PC-3 (cell line): ENCODE measurements at places on chromosomes 7 and 10.

GRCh38 chr7:27802999-27803398 lies 63.0 kb downstream of the TAX1BP1 start:
- H3K27ac ChIP-seq = no peak overlapping the region
- peaks cover 6% of the 10 kb centered on the region; the same call in 1 of the 2 replicates for H3K36me3 ChIP-seq
- H3K4me3 ChIP-seq = no peak overlapping the region

DNA sequence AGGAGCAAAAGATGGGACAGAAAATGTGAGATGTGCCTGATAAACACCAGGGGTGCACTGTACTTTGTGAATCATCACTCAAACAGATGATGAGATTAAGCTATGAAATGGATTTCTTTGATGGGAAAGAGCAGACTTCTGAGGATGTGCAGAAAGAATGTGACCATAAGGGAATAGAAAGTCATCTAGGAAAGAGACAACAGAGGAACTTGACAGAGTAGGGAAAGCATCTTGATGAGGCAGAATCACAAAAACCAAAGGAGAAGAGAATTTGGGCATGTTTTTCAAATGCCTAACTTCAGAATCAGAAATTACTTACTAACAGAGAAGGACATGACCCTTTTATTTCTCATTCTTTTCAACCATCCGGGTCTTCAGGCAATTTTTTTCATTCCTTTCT lies 82.4 kb upstream of the LRRTM3 start:
- peak; percentile 70 for DNase-seq
- H3K4me1 ChIP-seq = peaks cover 26% of the 10 kb centered on the region
- no peaks in the 10 kb centered on the region for H3K36me3 ChIP-seq
- H3K27ac ChIP-seq = no peak overlapping the region
- H3K4me3 ChIP-seq = no peak overlapping the region

DNA sequence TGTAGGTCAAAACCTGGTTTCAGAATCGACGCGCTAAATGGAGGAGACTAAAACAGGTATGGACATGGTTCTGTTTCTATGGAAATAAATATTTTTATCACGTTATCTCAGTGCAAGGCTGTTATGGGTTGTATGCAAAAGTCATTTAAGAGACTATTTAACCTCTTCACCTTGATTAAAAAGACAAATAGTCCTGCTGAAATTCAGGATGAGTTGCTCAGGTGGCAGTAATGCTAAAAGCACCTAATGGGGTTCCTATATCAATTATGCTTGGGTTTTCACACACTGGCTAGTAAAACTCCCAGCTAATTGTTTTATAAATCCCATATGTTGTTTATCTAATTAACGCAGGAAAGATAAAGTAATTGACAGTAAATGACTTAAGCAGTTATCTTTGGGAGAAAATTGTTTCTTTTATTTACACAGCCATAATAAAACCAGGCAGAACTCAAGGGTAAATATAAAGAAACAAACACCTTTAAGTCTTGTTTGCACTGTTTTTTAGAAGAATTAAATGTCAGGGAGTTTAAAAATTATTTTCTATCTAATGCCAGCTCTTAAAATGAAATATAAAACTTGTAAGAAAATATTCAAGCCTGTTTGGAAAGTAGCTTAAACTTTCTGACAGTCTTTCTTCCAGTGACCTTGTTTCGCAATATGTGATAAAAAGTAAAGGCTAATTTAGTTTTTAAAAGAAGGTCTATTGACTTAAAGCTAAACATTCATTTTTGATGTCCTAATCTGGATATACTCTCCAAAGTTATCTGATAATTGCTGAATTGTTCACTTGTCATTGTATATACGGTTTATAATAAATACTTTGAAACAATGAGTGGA lies 3.2 kb downstream of the HHEX start:
- DNase-seq = no peak
- H3K27ac ChIP-seq = no peak overlapping the region
- no peaks in the 10 kb centered on the region for H3K27me3 ChIP-seq
- no peak overlapping the region for H3K4me3 ChIP-seq
- H3K4me1 ChIP-seq = peaks cover 10% of the 10 kb centered on the region; the same call in 1 of the 2 replicates
- no peaks in the 10 kb centered on the region; the same call in 1 of the 2 replicates for H3K36me3 ChIP-seq

DNA sequence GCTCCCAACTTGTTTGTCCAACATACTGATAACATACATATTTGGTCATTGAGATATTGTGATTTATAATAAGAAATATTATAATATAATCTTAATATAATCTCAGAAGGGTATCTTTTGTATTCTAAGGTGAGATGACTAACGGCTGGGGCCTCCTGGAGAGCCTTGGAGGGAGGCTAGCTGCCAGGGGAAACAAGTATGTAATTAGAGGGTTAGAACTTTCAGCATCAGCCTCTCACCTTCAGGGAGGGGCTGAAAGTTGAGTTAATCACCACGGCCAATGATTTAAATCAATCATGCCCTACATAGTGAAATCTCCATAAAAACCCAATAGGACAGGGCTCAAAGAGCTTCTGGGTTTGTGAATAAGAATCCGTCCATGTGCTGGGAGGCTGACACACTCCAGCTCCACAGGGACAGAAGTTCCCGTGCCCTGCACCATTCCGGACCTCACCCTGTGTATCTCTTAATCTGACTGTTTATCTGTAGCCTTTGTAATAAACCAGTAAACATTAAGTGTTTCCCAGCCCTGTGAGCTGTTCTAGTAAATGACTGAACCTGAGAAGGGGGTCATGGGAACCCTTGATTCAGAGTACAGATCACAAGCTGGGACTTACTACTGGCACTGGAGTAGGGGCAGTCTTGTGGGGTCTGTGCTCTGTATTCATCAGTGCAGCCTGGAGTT lies 86.3 kb upstream of the STEAP1B start:
- H3K36me3 ChIP-seq = no peaks in the 10 kb centered on the region
- DNase-seq = peak; percentile 8
- peaks cover 46% of the 10 kb centered on the region for H3K4me1 ChIP-seq
- H3K27me3 ChIP-seq = no peaks in the 10 kb centered on the region
- H3K4me3 ChIP-seq = no peak overlapping the region

GRCh38 chr7:77799078-77799964 lies 748 bp downstream of the PHTF2 start:
- H3K36me3 ChIP-seq = no peaks in the 10 kb centered on the region
- peaks cover 19% of the 10 kb centered on the region for H3K4me1 ChIP-seq
- peak; percentile 30 for DNase-seq
- no peak overlapping the region for H3K27ac ChIP-seq
